ENCODE measurements at places on chromosomes 12 and 14.
A peak's percentile ranks its signal among the peaks of the same experiment; 100 is the strongest.

DNA sequence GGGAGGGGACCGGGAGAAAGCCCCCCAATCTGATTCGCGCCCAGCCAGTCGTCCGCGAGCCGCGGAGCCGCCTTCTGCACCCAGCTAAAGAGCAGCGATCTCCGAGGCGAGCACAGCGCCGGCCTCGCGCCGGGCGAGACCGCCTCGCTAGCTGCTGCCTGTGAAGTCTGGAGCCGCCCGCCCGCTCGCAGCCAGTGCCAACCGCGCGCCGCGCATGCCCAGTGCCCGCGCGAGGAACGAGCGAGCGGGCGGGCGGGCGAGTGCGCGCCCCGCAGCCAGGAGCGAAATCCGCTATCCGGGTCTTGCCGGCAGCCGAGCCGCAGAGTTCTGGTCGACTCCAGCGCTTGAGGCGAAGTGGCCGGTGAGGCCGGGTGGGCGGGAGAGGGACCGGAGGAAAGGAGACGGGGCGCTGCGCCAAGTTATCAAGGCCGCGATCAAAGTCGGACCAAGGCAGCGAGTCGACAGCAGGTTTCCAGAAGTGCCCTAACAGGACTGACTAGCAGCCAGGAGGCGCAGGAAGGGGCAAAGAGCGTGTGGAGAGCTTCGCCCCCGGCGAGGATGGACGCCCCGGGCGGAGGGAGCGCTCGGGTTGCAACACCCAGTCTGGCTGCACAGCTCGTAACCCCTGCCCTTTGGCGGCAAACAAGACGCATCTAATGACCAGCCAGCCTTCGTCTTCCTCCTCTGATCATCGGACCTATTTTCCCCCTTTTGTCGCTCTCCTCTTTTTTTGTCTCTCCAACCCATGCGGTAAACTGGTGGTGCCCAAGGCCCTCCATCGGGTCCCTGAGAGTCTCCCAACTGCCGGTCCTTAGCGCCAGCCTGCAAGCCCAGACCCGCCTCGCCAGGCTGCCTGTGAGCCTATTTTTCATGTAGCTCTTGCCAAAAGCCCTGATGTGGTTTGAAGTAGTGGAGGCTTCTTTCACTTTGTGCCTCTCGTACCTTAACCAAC, at the start of gene EPS8:
Gene EPS8 (minus strand): TSS at position 169 of the 952 bp plus-strand sequence. CDS start 106,437 bp downstream, outside the sequence.
- DNase-seq: no peak

- no peak for DNase-seq
Measured at GRCh38 chr14:99668307-99669295, 15.5 kb upstream of the CYP46A1 start.

- peak; percentile 53 for DNase-seq
Measured at GRCh38 chr12:101759396-101760047, 20.3 kb upstream of the SYCP3 start.

DNA sequence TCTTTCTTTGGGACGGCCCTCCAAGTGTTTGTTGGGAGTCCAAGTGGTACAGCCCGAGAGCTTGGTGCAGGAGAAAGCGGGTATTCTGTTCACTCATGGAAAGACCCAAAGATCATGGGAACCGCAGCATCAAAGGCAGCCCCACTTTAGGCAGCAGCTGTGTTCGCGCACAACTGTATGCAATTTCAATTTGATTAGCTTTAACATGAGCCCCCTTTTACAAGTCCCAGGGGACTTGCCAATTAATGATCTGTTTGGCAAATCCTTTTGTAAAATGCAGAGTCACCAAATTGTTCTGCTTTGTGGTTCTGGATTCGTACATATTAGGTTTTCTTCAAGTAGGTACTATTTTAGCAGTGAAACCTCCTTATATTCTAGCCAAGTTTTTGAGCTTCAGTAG, 217.7 kb downstream of the AACS start:
- no peak for DNase-seq

DNA sequence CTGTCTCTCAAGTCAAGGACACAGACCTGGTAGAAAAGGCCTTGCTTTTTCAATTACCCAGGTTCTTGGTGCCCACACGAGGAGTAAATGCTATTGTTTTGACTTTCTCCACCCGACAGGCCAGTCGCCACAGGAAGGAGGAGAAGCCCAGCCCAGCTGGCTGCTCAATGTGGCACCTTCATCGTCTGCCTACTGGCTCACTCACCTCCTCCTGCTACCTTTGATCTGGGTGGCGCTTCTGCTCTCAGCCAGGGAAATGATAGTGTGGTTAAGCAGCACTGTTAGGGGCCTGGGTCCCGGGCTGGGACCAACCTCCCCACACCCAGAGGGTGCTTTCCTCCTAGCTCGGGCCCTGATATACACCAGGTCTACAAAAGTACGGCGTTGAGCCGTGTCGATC, 75.0 kb upstream of the FZD10 start:
- no peak for DNase-seq

- no peak for DNase-seq
Measured at GRCh38 chr12:99121546-99121945, 476.5 kb downstream of the APAF1 start.

- DNase-seq: no peak
Measured at GRCh38 chr12:113650476-113650875, 178.8 kb upstream of the LHX5 start.

- no peak for DNase-seq
Measured at GRCh38 chr12:107967170-107967569, 161.9 kb upstream of the WSCD2 start.

- no peak for DNase-seq
Measured at GRCh38 chr14:91283666-91284065, 39.2 kb upstream of the GPR68 start.

DNA sequence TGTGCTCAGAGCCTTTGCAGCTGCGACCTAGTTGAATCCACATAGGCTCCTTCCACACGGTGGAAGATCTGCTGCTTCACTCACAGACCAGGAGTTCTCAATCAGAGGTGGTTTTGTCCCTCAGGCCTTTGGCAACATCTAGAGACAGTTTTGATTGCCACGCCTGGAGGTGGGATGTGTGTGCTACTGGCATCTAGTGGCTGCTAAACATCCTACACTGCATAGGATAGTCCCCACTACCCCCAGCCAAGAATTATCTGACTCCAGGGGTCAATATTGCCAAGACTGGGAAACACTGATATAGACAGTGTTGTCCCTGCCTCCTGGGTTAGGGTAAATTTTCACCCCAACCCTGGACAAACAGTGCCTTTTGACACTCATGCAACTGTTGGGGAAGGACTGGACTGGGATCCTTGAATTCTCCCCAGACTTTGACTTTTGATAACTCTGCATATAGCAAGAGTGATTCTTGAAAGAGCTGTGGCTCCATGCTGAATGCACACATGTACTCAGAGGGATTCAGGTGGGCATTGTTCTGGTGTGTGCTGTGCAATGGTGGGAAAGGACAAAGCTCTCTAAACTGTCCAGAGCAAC, 39.8 kb downstream of the BAZ2A start:
- DNase-seq: peak; percentile 64

DNA sequence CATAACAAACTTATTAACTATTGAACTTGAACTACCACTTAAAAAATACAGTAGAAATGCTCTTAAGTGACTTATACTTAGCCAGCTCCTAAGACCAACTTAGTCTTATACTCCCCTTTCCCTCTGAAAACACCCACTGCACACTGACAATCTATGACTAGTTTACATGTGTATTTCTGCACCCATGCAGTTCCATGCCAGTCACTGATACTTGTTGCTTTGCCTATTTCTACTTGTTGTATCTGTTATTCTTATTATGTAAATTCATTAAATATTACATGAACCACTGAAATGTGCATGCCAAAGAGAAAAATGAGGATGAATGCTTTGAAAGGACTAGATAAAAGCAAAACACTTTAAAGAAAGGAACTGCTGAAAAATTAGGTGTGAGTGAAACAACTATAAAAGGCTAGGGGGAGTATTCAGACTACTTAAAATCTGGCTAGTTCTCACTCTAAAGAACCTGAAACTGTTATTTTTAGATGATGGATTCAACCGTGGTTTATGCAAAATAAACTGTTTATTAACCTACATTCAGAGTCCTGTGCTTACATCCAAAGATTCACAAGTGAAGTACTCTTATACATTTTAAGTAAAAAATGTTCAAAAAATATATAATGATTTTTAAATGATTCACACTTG, 74.7 kb downstream of the RPS6KA5 start:
- DNase-seq: no peak

- no peak for DNase-seq
Measured at GRCh38 chr12:68559246-68559645, 51.5 kb upstream of the RAP1B start.

DNA sequence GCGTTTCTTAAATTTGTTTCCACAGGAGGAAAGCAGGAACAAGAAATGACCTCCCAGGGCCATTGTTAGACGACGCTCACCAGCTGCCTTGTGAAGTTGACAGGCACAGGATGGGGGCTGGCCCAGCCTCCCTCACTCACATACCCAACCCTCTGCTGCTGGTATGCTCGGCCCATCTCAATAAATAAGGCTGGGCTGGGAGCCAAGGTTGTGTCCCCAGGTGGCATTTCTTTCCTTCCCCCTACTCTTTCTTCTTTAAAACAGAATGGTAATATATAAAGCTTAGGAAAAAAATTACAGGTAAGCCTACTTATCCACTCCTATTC, 93.0 kb downstream of the ACTN1 start:
- DNase-seq: no peak

Data from K562 (cell line).